Activated CD4-positive, CD25-positive, alpha-beta regulatory T cell (primary cell): ENCODE measurements at places on chromosomes 5 and 9.

- no peak for DNase-seq
Observed at GRCh38 chr5:10856683-10857337, 95.8 kb upstream of the DAP start.

DNA sequence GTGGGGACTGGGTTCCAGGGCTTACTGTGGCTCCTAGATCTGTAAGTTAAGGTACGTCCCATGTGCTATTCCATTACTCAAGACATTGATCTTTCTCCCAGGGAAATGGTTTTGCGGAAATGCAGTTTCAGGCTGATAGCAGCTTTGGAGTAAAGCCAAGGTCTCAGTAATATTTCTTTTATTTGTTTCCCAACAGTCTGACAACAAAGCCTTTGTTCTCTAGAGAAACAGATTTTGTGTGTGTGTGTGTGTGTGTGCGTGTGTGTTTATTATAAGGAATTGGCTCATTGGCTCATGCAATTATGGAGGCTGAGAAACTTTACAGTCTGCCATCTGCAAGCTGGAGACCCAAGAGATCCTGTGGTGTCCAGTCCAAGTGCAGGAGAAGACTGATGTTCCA, 12.1 kb upstream of the POC5 start:
- DNase-seq: no peak

- DNase-seq: no peak
Observed at GRCh38 chr5:4563400-4563799, 576.7 kb upstream of the ADAMTS16 start.

DNA sequence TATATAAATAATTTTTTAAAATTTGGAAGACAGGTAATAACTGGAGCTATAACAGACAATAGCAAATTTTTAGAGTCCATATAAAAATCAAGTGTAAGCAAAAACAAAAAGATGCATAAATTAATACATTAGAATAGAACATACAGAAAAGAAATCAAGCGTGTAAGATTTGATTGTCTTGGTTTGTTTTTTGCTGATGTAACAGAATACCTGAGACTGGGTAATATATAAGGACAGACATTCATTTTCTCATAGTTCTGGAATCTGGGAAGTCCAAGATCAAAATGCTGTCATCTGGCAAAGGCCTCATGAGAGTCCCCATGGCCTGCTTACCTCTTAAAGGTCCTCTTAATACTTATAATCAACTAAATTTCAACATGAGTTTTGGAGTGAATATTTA, 1010.1 kb downstream of the CDH18 start:
- DNase-seq: no peak

GRCh38 chr5:98454904-98455303, 318.6 kb upstream of the RGMB start:
- no peak for DNase-seq

- DNase-seq: no peak
Observed at GRCh38 chr5:136141561-136141960, 8.9 kb downstream of the SMAD5 start.

- no peak for DNase-seq
Observed at GRCh38 chr9:128043467-128043868, 23.7 kb downstream of the NAIF1 start.

- no peak for DNase-seq
Observed at GRCh38 chr9:130663258-130663976, 977 bp upstream of the PRDM12 start.

DNA sequence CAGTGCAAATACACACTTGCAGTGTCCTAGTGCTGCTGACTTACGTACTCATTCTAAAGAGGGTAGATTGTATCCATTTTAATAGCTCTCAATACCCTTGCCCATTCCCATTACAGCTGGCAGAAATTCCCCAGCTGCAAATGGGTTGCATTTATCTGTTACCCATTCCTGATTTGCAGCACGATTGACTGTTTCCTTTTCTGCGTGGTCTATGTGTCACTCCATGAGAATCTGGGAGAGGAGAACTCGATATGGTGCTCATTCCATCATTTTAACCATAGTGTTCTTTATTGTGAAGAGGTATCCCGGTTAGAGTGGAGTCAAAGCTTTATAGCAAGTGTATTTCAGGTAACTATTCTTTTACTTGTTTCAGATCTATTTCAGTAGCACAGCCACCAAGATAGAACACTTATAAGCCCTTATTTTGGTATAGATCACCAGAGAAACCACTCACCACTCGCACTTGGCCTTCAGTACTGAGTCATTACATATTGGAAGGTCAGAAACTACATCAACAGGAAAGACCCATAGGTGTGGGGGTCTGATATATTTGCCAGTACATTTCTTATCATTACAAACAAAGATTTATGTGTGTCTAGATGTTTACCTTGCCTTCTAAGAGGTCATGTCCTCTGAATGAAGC, 139.5 kb downstream of the MUSK start:
- no peak for DNase-seq

GRCh38 chr9:115439641-115440040, 321.7 kb upstream of the TNC start:
- DNase-seq: no peak

DNA sequence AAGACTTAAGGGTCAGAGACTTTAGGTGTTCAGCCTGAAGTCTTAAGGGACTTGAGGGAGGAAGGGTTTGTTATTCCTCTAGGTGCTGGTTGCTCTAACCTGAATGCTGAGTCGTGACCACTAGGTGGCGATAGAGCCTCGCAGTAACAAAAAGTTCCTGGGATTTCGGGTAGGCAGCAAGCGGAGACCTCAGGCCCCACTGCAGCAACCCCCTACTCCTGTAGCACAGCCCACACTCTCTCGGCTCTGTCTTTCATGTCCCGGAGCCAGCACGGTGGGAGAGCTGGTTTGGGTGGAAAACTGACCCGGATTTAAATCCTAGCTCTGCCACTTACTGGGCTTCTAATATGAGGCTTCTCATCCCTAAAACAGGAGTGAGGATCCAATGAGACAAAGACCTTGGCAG, 100.3 kb upstream of the PANK3 start:
- peak; percentile 5 for DNase-seq

DNA sequence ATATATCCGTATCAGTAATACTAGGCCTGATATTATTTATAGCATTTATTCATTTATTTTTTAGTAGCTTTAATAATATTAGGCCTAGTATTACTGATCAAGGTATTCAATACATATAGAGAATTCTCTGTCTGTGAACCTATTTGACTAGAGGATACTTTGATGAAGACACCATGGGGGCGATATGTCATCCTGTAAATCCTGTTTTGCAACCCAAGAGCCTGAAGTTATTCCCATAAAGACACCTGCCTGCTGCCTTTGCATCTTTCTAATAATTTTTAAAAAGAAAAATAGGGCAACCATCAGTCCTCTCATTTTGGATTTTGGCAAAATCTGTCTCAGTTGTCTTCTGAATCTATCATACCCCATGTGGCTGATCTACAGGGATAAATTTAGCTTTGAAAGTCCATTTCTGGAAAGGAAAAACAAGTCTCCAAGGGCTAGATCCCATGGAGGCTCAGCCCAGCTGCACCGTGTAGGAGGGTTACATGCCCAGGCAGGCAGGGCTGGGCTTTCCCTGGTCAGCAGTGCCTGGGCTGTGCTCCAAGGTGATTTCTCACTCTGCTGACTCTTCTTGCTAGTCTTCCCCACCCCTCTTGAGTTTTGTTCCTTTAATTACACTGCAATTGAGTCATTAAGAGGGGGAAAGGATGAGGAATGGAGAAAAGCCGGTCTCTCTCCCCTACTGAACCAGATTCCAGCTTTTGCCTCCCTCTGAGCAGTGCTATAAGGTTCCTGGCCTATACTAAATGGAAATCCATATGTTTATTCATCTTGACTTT, 169.0 kb downstream of the TRIM32 start:
- no peak for DNase-seq

GRCh38 chr9:103798620-103799019, 295.5 kb upstream of the SMC2 start:
- DNase-seq: no peak

DNA sequence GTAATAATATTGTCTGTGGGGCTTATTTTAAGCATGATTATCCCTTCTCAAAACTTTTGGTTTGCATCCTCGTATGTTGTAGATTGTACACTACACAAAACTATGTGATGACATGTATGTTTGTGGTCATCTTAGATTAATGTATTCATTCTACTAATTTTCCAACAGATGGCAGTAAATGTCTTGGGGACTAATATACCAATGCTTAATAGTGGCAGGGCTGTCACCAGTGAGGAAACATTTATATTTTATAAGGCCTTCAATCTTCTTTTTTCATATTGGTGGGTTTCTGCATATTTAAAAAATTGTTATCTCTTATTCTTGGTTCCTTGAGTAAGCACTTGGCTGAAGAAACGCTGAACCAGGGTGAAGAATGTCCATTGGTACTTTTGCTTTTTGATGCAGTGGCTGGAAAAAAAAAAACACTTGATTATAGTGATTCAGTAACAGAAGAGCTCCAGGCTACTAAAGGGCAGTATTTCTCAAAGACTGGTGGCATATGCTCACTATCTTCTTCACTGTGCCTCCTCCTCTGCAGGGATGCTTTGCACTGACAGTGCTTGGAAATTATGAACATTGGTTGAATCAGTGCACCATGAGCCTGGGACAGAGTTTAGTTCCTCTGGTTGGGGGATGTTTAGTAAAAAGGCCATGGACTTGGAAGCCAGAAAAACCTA, 530.3 kb downstream of the RASEF start:
- DNase-seq: no peak

- DNase-seq: no peak
Observed at GRCh38 chr9:111919875-111920274, 23.3 kb downstream of the UGCG start.

- no peak for DNase-seq
Observed at GRCh38 chr9:16139774-16140173, 586.9 kb downstream of the CCDC171 start.

DNA sequence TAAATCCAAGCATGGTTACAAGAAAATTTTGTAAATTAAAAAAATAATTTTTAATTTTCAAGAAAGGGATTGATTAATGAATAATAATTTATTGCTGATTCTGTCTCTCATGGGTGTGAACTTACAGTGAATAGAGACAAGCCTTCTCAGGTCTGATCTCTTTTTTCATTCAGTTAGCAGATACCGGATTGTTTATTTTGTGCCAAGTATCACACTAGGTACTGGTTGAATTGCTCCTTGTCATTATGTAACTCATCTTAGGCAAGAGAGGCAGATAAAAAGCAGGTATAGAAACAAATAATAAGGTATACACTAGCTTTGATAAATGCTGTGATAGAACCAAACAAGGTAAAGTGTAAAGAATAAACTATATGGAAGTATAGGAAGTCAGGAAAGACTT, 283.3 kb downstream of the PJA2 start:
- no peak for DNase-seq

- no peak for DNase-seq
Observed at GRCh38 chr5:59357381-59357977, 536.0 kb downstream of the PDE4D start.

DNA sequence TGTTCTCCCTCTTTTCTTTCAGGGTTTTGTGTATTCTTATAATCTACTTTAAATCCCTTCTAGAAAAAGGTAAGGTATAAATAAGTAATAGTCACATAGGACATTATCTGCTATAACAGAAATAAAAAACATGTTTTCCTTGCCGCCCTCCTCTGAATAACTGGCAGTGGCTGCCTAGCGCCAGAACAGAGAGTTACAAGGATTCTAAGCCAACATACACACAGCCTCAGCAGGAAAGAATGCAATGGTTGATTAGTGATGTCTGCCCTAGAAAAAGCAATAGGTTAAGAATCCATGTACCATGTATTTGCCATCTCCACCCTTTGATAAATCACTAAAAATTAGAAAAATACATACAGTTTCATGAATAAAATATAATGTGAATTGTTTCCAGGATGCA, 4.9 kb downstream of the MED27 start:
- DNase-seq: no peak

- no peak for DNase-seq
Observed at GRCh38 chr9:71608021-71608420, 160.3 kb downstream of the CEMIP2 start.

DNA sequence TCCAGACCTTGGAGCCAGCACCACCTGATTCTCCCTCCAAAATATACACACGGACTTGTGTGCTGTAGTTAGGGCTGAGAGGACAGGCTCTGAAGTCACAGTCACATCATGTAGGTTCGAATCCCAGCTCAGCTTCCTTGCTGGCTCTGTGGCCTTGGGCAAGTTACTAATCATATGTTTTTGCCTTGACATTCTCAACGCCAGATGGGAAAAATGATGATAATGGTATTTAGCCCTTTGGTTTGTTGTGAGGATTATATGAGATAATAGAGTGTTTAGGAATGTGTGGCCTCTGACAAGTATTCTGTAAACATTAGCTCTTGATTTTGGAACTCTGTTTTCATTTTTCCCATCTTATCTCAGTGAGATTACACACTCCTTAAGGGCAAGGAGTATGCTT, 72.5 kb downstream of the PLAC8L1 start:
- no peak for DNase-seq

DNA sequence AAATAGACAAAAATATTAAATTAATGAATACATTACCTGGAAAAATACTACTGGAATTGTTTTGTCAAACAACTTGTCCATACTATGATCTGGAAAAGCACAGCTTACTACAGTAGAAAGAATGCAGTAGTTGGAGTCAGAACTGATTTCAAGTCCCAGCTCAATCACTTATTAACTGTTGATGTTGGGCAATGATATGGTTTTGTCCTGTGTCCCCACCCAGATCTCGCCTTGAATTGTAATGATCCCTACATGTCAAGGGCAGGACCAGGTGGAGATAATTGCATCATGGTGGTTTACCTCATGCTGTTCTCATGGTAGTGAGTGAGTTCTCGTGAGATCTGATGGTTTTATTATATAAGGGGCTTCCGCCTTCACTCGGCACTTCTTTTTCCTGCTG, 247.5 kb downstream of the CD180 start:
- DNase-seq: no peak

- no peak for DNase-seq
Observed at GRCh38 chr9:106321394-106322180, 541.4 kb upstream of the ZNF462 start.

DNA sequence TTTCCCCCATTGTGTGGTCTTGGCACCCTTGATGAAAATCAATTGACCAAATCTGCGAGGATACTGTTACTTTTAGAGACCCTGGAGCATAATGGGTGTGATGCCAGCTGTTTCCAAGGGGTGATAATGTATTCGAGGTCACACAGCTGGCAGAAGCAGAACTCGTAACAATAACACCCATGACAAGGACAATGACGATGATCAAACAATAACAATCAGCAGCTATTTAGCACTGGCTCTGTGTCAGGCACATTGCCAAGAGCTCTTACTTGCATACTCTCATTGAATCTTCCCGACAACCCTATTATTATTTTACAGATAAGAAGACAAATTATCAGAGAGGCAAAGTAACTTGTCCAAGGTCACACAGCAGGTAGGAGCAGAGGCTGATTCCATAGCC, 223.7 kb upstream of the MSX2 start:
- DNase-seq: no peak

DNA sequence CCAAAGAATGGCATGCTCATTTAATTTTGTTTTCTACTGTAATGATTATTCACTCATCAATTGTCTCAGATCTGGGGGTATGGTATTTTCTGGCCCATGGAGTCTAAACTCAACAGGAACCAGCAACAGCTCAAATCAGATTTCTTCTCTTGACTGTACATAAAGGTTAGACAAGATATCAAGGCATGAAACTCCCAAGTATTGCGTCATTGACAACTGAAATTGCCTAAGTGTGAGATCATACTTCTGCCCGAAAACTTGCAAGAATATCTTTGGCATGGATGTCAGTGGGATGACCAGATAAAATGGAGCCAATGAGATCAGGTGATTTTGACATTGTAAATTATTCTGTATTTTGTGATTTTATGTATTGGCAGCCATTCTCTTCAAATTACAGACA, 141.7 kb upstream of the STK32A start:
- DNase-seq: no peak

GRCh38 chr5:126793097-126793496, 16.2 kb downstream of the LMNB1 start:
- DNase-seq: no peak
